Stimulated activated CD4-positive, alpha-beta T cell treated with anti-CD3 and anti-CD28 coated beads, TNF-alpha, amount 100 ng/mL, for 4 hours (primary cell): ENCODE measurements at places on chromosomes 4 and X.

DNA sequence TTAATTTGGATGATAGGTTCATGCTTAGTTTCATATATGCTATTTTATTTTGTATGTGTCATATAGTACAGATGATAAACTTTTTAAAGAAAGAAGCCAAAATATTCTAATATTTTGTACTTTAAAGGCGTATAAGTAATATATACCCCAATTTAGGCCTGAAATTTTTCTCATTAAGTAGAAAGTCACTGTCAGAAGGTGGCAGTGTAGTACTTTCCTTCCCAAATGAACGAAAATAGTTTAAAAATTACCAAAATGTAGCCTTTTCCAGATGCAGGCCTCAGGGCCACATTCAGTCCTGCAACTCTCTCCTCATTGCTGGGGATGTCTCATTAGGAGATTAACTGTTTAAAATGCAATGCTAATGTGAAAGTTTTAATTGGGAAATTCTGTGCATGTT is 1263.6 kb downstream of the C4orf33 start:
- no peak for DNase-seq

DNA sequence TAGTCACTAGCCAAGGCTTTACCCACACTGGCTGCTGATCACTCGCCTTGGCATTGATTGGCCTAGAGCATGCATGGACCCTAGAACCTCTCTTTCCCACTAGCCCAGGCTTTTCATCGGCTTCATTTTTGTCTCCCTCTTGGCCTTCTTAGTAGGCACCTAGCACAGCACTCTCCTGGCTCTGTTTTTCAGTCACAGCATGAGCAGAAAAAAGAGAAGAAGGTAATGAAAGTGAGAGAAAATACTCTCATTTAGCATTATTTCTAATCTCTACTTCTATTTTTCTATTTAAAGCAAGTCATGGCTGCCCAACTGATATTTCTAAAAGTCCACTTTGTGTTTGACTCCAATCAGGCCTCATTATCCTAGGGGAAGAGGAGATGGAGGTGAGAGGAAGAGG is 267.2 kb downstream of the FBXO8 start:
- no peak for DNase-seq

GRCh38 chr4:94395562-94395961 is 52.9 kb upstream of the HPGDS start:
- no peak for DNase-seq

GRCh38 chrX:119273420-119274192 is 37.5 kb downstream of the PGRMC1 start:
- DNase-seq: peak; percentile 19

DNA sequence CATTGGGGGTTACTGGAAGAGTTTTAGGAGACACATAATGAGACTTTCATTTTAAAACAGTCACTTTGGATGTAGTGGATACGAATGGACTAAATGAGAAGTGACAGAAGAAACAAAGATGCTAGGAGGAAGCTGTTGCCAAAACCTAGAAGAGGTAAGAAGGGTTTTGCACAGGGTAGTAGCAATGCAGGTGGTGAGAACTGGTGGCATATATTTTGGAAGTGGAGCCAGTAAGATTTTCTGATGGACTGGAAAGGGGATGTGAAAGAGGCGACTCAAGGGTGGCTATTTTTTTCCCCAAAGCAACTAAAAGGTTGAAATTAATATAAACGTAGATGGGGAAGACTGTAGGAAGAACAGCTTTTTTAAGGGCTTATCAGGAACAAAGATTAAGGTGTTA is 462.0 kb downstream of the IL15 start:
- DNase-seq: no peak

DNA sequence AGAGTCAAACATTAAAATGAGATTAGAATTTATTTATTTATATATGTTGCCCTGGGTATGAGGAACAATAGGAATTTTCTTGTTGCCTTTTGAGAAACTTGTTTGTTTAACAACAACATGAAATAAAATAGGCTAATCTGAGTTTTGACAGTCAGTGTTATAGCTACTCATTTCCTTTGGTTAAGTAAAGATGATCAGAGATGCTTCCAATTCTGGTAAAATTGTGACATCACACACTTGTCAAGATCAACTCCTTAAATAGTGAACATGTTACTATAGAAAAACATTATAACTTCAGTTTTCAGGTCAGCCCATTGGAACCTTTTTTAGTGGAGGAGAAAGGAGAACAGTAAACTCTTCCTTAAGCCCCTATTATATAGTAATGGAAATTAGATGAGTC is 136.1 kb downstream of the STIM2 start:
- DNase-seq: no peak

GRCh38 chrX:103789004-103789403 is 12.4 kb downstream of the PLP1 start:
- DNase-seq: no peak

GRCh38 chrX:153338836-153339235 is 4.9 kb downstream of the ZNF275 start:
- DNase-seq: no peak

DNA sequence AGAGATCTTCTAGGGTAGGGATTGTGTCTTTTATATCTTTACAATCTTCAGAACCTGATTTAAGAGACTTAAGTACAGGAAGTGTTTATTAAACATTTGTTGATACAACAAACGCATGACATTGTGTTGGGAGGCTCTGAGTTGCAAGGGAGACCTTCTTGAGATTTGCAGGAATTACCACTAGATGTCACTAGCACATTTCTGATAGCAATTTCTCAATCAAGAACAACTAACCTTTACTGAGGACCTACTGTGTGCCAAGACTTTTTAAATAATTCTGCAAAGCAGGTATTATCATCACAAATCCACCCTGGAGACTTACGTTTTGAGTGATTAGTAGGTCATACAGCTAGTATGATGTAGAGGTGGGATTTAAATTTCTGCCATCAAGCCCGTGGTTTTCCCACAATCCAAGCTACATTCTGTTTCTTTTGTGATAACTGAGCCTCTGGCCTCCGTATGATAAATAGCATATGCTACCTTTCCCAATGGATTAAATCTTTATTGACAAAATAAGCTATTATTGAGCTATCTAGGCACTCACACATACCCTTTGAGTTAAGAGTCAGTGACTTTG is 986.0 kb downstream of the CCSER1 start:
- DNase-seq: no peak
